ENCODE measurements at places on chromosomes 6 and 20.

- DNase-seq, result no peak
Observed at GRCh38 chr20:4608861-4609260, 112.8 kb upstream of the PRND start.

DNA sequence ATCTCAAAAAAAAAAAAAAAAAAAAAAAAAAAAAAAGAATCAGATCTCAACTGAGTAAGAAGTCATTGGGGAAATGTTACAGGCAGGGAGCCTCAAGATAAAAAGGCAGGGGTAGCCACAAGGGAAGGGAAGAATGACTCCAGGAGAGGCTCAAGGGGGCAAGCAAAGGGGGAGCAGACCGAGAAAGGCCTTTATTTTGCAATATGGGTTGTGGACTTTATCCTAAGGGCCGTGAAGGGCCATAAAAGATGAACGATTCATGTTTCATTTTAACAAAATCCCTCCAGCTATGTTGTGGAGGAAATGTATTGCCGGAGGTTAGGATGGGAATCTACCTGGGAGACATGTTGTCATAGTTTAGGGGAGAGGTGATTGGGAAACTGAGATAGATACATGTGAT, 25.8 kb upstream of the SEC63 start:
- no peak for DNase-seq

DNA sequence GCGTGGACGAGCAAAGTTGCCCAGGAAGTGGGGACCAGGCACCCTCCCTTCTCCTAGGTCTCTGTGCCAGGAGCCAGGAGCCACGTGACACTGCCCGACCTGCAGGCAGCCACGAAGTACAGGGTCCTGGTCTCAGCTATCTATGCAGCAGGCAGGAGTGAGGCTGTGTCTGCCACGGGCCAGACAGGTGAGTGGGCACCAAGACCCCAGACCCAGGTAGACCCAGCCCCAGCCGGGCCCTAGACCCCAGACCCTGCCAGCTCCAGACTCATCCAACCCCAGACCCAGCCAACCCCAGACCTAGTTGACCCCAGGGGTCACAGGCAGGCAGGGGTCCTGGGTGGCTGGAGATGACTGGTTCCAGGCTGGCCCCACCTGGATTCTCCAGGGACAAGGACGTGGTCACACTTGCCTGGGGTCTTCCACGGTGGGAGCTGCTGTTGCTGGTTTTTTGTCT, 21.1 kb downstream of the COL20A1 start:
- no peak for DNase-seq

DNA sequence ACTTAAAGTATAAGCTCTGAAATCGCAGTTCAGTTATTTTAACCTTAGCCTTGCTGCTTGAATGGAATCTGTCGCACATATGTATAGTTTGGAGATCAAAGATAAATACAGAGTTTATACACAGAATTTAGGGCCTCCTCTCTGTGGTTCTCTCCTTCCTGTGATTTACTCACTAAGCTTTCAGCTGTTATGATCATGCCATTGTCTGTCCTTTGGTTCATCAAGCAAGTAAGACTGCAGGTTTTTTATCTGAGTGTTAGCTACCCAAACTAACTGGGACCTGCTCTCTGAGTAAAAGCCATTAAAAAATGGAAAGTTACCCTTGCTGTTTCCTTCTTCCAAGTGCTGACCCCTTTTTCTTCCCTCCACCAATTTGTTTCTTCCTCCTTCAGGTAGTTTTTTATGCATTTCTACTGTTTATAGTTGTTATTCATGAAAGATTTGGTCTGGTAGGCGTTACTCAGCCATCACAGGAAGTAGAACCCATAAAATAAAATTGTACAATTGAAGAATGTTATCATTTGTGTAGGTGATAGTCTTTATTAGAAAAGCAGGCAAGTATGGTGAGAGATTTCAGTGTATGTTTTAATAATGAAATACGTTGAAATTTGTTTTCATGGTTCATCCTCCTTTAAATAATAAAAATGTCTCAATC, 33.7 kb upstream of the SUMO4 start:
- DNase-seq, result no peak

DNA sequence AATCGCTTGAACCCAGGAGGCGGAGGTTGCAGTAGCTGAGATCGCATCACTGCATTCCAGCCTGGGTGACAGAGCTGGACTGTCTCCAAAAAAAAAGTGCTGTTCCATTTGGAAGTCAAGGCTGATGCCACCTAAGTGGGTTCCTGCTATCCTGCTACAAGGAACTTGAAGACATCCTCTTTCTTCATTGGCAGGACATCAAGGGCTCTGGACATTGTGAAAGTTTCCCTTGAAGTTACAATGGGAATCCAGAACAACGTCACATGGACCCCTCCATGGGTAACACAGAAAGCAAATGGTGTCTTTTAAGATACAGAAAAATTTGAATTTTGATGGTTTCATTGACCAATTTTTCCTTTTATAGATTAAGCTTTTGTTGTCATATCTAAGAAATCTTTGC, 15.5 kb upstream of the ITCH start:
- DNase-seq, result no peak

DNA sequence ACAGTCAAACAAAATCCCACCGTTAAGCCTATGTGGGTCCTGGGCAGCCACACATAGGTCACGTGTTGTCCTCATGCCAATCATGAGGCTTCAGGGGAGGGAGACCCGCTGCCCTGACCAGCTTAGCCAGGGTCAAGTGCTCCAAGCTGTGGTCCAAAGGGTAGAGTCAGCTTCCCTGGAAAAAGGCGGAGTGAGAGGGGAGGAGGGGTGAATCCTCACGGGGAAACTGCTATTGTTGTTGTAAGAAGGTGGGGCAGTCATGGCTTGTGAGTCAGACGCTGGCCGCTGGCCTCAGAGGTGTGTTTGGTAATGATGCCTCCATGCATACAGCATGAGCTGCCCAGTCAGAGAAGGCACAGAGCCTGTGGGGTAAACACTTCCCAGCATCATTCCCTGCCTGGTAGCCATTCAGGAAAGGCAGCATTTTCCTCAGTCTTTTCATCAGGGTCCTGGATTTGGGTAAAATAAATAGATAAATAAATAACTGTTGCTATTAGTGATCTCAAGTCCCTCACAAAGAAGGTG, 8.7 kb downstream of the CST3 start:
- DNase-seq, result no peak

- DNase-seq, result peak; percentile 36
Observed at GRCh38 chr20:19211661-19212468, 577 bp upstream of the SLC24A3 start.

DNA sequence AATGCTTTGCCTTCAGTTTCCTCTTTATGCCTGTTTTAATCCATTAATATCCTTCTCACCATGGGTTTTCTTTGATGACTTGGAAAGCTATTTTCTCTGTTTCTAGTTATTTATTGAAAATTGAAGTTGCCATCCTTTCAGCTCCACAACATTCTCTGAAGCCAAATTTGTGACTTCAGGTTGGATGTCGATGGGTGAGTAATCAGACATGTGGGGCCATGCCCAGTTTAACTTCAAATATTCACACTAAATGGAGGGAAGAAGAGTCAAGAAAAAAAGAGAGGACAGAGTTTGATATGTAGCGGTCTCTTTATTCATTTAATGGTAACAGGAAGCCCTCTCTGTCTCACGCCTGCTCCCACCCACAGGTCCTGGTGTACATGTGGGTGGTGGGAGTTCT, 89.1 kb upstream of the RIPOR2 start:
- no peak for DNase-seq

GRCh38 chr6:118507636-118508035, 40.5 kb upstream of the PLN start:
- no peak for DNase-seq

- DNase-seq, result no peak
Observed at GRCh38 chr6:56499095-56499494, 143.6 kb downstream of the DST start.

- DNase-seq, result no peak
Observed at GRCh38 chr6:6885521-6886170, 222.1 kb upstream of the RREB1 start.

Data from neuronal stem cell (in vitro differentiated cells).